Suppressor macrophage treated with lipopolysaccharide for 1 hour (primary cell): ENCODE measurements at places on chromosomes 6 and 20.

GRCh38 chr20:1629321-1629720, 9.5 kb upstream of the SIRPB1 start:
- DNase-seq, result no peak

DNA sequence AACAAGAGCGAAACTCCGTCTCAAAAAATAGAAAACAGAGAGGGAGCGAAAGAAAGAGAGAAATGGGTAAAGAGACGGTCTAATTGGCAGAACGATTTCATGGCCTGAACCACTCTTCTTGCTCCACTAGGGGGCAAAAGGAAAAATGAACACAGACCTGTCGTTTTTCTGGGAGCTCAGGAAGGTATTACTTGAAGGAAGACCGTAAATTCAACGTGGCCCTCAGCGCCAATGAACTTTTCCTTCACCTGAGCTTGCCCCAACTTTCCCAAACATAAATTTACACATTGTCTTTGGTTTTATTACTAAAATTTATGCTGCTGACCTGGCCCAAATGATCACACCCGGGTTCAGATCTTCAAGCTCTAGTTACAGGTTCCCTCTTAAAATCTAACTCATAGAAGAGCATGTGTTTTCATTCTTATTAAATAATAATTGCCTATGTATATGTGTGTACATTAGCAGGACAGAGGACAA, 67.3 kb downstream of the ATP9A start:
- peak; percentile 55 for DNase-seq

DNA sequence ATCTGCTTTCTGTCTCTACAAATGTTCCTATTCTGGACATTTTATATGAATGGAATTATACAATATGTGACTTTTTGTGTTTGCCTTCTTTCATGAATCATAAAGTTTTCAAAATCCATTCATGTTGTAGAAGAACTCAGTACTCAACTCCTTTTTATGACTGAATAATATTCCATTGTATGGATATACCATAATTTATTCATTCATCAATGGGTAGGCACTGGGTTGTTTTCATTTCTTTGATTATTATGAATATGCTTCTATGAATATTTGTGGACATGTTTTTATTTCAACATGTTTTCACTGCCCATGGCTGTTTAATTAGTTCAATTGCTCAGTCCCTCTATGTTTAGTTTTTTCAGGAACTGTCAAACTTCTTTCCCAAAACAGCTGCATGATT, 76.5 kb upstream of the GTSF1L start:
- DNase-seq, result no peak

DNA sequence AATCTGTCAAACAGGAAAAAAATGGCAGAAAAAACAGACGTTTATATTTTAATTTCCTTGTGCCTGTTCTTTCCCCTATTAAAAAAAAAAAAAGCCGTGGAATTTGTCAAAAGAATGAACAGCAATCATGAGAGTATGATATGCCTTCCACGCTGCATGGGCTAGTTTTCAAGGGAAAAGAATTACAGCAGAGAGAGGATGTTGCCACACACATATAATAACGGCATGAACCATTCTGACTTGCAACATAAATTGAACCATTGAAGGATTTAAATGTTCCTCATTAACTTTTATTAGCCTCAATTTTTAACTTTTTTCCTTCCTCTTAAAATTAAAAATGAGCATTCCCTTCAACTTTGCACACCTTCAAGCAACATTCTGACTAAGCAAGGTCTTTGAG, 301.8 kb downstream of the FOXC1 start:
- DNase-seq, result no peak

GRCh38 chr20:4736875-4737274, 15.2 kb downstream of the PRND start:
- DNase-seq, result no peak

DNA sequence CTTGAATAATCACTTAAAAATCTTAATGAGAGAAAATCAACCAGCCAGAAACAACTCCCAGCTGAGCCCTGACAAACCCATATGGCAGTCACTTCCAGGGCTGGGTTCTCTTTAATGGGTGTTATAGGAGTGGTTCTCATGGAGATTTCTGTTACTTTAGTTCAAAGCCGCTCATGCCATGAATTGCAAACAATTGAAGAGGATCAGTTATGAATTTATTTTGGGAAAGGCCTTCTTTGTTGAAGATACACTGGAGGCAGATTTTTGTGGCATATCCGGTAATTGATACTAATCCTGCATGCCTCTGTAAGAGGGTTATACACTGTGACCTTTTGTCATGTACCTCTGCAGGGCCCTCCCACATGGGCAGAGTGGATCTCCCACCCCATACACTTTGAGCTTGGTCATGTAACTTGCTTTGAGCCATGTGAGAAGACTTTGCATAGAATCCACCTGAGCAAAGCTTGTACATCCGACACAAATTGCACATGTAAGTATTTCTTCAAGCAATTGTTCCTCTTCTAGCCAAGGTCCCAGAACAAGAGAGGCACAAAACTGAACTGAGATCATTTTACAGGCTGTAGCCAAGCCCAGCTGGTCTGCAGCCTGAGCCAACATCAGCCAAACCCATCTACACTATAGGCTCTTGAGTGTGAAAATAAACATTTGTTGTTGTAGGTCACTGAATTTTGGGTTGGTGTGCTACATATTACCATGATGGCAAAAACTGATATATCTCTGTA, 492.3 kb downstream of the PREX1 start:
- no peak for DNase-seq

GRCh38 chr6:8549074-8549790, 113.9 kb upstream of the SLC35B3 start:
- no peak for DNase-seq

DNA sequence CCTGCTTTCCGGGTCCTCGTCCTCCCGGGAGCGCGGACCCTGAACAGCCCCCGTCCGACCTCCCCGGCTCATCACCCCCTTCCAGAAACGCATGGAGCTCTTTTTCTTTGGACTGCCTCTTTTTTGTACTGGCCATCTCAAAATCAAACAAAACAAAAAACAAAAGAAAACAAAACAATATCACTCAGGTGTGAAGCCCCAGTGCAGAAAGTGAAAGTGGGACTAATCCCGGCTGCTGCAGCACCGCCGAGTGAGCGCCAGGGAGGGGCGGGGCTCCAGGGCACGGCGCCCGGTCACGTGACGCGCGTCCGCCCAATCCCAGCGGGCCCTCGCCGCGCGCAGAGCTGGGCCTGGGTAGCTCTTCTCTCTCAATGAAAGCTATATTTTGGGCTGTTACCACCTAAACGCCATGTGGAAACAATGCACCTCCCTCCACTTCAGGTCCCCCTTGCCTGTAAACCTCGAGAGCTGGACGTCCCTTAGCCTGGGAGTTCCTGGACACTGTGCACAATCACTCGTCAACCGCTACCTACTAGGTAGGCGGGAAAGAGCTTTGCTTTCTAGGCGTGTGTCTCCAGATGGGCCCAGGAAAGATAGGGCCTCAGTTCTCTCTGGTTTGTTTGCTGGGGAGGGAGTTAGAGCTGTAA, 93.7 kb upstream of the PRDM1 start:
- DNase-seq, result peak; percentile 89

DNA sequence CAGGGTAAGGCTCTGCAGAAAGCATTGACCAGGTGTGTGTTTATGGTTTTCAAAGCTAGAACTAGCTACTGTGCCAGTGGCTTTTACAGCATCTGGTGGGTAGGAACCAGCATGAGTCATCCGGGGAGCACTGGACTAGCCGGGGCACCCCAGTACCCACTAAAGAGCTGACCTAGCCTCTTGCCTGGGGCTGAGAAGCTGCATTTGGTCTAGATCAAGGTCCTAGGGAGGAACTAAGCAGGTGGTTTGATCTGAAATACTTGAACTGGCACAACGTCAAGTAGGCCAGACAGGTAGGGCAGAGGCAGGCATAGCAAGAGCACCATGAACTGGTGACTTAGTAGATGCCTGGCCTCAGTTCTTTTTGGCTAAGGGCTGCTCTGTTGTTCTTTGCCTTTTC, 109.8 kb upstream of the PTPRK start:
- DNase-seq, result no peak

DNA sequence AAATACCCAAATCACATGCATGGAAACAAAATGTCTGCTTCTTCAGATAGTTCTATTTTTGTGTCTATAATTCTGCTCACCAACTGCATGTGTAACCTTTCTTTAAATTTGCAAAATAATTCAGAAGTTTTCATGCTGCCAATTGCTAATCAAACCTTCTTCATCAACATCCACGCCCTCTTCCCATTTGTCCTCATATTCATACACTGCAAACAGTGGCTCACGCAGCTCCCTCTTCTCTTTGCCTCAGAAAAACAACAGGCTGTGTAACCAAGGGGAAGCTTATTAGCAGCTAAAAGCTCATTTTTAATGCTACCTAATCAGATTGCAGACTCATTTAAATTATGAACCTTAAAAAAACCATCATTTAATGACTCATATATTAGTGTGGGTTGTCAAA, 555.0 kb upstream of the EPHA7 start:
- no peak for DNase-seq

- DNase-seq, result no peak
Measured at GRCh38 chr6:82419132-82419581, 55.5 kb downstream of the TPBG start.

GRCh38 chr20:48538058-48538825, 289.6 kb downstream of the PREX1 start:
- no peak for DNase-seq

GRCh38 chr20:53422039-53422438, 171.6 kb downstream of the ZNF217 start:
- no peak for DNase-seq

DNA sequence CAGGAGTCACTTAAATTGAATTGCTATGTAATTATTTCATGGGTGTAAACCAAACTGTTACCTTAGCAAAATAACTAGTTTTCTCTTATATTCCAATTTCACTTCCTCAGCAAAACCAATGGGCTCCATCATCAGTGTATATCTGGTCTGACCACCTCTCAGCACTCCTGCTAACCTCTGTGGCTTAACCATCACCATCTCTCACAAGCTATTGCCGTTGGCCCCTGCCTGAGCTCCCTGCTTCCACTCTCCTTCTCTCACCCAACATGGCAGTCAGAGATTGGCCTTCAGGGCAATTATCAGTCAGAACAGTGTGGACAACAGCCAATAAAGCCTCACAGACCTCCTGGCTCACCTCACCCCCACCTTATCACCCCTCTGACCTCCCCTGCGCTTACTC, 124.0 kb downstream of the CARMIL1 start:
- DNase-seq, result no peak

GRCh38 chr6:75166773-75167172, 39.1 kb downstream of the COL12A1 start:
- DNase-seq, result no peak

DNA sequence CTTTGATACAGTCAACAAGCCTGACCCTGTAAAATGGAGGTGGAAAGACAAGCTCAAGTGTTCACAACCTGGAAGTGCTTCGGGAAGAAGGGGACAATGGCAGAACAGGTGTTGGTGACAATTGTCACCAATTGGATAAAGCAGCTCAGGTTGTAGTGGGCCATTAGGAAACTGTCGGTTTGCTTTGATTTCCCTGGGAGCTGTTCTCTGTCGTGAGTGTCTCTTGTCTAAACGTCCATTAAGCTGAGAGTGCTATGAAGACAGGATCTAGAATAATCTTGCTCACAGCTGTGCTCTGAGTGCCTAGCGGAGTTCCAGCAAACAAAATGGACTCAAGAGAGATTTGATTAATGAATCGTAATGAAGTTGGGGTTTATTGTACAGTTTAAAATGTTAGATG, 15.0 kb downstream of the CCR6 start:
- DNase-seq, result no peak

- no peak for DNase-seq
Measured at GRCh38 chr20:62982124-62983075, 24.4 kb downstream of the BHLHE23 start.

DNA sequence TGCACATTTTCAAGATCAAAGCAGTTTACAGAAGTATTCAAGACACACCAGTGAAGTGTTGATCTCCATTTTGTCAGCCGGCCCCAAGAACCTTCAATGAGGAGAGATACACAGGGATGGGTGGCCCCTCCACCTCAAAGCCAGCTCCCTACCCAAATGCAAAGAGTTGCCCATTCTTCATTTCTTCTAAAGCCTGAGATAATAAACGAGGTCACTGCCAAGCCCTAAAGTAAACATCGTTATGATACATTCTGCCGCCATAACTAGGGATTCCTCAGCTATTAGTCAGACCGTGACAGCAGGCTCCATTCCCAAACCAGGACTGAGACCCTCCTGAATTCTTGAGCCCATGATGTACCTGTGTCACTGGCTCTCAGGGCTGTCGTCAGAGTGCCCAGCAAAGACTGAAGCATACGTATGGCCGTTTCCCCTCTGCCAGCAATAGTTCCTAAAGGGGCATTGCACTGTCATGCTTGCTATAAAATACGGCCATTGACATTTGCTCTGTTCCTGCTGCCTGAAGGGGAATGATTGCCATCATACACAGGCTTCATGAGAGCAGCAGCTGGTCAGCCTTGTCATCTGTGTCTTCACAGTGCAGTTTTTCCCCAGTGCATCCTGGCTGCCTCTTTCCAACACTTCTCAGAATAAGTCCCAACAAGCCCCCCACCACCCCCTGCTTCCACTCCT, 41.7 kb downstream of the ISM1 start:
- DNase-seq, result no peak

DNA sequence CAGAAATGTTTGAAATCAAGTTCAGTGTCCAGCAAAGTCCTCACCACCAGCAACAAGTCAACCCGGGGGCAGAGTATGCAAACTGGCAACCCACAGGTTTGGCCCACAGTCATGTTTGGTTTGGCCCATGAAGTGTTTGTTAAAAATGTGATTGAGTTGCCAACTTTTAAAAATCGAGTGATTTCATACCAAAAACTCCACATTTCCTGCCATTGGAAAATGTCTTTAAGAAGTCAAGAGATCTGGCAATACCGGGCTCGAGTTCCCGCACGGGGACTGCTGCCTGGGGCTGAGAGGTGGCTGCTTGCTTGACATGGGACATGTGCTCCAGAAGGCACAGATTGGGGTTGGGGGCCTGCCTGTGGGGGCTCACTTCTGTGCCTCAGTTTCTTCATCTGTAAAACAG, 36.1 kb downstream of the PREX1 start:
- peak; percentile 25 for DNase-seq

DNA sequence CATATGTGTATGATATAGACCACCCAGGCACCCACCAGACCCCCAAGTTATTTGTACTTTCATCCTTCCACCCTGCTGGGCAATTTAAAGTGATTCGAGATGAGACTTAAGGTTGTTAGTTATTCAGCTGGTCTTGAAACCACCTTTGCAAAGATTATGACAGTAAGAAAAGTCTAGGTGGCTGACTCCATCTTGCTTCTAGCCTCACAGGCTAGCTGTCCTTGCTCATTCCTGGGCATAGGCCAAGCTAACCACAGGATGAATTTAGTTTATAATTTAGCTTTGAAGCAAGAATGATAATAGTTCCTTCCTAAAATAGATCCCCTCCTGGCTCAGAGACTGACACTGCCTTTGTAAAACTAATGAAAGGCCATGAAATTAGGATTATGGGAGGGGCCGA, 71.9 kb upstream of the IYD start:
- no peak for DNase-seq
